ENCODE measurements at places on chromosomes 11 and 22.

GRCh38 chr11:16609769-16610168 is 128.7 kb upstream of the C11orf58 start:
- peak; percentile 14 for DNase-seq

GRCh38 chr11:60887556-60887955 is 18.8 kb downstream of the PRPF19 start:
- peak; percentile 57 for DNase-seq

DNA sequence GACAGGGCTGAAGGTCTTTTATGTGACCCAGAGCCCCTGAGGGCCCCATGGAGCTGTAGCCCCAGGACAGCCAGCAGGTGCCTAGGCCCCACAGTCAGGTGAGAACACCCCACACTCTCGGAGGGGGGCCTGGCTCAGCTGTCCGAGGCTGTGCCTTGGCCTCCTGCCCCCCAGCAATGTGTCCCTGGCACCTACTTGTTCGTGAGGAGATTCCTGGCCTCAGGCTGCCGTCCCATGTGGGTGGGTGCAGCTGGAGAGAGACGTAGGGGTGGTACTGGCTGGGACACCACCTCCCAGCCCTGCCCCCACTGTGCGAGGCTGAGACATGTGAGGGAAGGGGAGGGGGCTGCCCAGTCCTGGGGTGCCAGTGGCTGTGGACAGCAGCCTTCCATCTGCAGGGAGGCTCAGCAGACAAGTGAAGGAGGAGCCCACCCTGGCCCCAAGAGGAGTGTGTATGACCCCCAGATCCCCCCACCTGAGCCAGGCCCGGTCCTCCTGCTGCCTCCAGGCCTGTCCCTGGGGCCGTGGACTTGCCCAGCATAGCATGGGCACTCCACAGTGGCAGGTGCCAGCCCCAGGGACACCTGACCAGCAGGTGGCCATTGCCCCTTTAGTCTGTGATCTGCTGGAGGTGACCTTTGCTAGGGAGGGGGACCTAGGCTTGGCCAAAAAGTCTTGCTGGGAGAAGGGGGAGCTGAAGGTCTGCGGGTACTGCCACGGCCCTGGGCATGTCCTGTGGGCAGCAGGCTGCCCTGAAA is 17.0 kb downstream of the IL17REL start:
- no peak for DNase-seq

DNA sequence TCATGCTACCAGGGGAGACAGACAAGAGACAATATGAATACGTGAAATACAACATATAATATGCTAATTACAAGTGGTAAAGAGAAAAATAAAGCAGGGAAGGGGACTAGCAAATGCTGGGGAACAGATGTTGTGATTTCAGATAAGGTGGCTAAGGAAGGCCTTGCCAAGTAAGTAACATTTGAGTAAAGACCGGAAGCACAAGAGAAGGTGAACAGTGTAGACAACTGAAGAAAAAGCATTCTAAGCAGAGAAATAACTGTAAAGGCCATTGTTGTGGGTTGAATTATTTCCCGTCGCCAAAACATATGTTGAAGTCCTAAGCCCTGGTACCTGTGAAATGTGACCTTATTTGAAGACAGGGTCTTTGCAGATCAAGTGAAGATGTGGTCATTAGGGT is 63.7 kb upstream of the EED start:
- no peak for DNase-seq

GRCh38 chr11:16403448-16403803 is 47.1 kb upstream of the SOX6 start:
- no peak for DNase-seq

- no peak for DNase-seq
Measured at GRCh38 chr11:6229911-6230310, 4.5 kb downstream of the FHIP1B start.

- peak; percentile 79 for DNase-seq
Measured at GRCh38 chr11:14907411-14908213, 15.6 kb upstream of the CYP2R1 start.

- peak; percentile 25 for DNase-seq
Measured at GRCh38 chr11:13026722-13027121, 17.6 kb downstream of the RASSF10 start.

DNA sequence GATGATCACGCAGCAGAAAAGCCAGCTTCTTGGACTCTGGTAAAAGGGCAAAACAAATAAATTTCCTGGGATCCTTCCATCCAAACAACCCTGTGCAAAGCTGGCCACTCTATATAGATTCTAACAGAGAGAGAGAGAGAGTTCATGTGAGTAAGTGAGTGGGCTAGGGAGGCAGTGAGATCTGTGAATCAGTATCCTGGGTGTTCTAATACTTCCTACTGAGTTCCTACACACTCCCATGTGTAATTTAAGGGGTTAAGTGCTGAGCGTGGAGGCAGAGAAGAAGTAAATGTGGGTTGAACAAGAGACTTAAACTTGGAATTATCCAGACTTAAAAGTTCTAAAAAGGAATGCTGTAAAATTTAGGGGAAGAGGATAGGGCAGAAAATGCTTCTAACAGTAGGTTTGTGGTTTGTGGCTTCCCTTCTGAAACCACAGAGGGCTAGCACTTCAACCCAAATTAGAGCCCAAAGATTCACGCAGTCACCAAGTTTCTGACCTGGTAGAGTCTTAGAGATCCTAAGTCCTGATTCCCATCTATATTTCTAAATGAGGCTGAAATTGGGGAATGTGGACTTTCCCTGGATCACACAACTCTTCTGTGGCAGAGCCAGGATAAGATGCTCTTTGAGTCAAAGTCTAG is 413.9 kb downstream of the TENM4 start:
- no peak for DNase-seq

GRCh38 chr11:100619484-100619883 is 67.6 kb upstream of the ARHGAP42 start:
- no peak for DNase-seq

DNA sequence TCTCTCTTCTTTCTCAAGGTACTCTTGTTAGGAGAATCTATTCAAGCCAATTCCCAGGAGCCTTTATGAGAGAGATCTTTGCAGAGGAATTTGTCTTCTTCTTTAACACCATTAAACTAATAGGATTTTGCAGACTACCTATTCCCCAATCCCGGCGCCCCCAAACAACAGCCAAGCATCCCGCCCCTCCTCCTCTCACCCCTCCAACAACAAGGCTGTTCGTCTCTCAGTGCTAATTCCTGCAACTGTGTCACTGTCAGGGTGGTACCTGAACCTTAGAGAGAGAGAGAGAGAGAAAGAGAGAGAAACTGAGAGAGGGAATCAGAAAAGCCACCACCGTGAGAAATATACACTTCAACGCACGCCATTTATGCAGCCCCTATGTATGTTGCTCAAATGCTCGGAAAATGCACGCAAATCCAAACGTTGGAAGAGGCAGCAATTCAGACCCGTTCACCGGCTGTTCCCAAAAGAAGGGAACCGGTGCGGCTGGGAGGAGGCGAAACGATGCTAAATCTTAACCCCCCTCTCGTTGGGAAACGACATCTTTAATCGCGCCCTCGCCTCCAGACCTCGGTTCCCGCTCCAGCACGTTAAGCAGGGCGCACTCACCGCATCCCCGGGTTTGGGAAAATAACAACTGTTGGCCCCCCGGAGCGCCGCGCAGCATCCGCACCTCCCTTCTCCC is 961 bp downstream of the KCNA4 start:
- peak; percentile 59 for DNase-seq

GRCh38 chr11:64762277-64762673 is 2.5 kb upstream of the PYGM start:
- DNase-seq: peak; percentile 28

DNA sequence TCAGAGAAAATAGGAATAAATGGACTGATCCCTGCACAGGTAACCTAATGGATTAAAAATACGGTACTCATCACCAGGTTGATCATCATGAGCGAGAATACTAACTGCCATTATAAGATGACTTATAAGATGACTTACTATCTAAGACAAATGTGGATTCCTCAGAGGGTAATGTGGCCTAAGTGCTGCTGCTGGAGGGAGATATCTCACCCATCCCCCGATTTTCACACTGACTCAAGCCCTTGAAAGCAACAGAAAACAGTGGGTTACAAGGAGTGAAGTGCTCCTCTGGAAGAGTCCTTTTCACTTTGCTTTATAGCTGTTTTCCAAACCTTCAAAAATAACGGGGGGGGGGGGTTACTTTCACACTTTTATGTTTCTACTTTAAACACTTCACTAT is 920 bp downstream of the TMEM218 start:
- peak; percentile 52 for DNase-seq

Data from eye (tissue), 1 donor.